Fibroblast of the aortic adventitia (primary cell): ENCODE measurements at places on chromosomes 4 and X.

DNA sequence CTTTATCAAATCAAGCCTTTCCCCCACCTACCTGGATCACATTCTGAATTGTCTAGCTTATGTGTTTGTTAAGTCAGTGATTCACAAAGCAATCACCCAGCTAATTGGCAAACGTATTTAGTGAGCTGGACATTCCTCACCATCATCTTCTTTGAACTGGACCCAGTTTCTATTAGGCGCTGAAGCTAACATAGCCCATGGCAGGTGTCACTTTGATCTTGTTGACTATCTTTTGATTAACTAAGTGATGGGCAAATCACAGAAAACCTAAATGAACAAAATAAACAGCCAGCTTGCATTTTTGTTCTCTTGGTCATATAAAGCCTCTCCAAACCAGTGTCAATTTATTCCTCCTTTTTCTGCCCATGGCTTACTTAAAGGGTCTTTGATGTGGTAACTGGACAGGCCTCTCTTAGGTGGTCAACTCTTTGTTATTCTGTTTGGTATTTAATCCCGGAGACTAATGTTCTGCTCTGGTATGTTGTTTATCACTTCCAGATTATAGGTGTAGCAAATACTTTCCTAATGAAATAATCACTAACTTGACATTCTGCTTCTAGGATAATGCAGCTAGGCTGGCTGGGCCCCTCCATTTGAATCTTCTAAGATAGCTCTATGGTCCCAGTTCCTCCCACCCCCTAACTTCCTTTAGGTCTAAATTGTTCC lies 105.3 kb upstream of the SMIM10 start:
- no peak for DNase-seq

- DNase-seq: peak; percentile 71
These were observed 42.2 kb upstream of the CXCL8 start for GRCh38 chr4:73698217-73698616.

DNA sequence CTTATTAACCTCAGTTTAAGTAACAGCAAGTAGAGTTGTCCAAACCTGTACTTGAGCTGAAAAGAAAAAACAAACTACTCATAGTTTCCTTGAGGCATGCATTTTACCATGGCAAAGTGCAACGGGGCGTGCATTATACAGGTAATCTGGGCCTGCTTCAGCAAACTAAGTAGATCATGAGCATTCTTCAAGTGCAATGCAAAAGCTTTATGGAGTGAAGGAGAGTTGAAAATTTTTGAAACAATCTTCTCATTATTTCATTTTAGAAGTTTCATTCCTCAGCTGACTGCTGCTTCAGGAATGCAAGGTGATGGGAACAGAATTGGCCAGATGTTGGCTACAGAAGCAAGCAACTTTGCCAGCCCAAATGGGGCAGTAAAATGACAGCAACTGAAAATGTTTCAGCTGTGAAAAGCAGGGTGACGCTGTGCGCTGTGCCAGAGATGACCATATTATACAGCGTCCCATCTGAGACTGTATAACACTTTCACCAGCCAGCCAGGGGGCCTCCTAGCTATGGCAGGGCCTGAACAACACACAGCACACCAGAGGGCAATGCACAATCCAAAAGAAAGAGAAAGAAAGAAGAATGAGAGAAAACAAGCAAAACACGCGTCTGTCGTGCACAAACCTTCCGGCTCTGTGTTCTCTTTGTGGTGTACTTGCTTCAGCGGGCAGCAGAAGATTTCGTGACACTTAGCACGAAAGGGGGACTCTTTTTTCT lies 145.5 kb upstream of the FGF13 start:
- peak; percentile 16 for DNase-seq

- no peak for DNase-seq
These were observed 2.6 kb upstream of the SLC6A8 start for GRCh38 chrX:153685156-153685536.

- no peak for DNase-seq
These were observed 1318.5 kb downstream of the STIM2 start for GRCh38 chr4:28179126-28179525.
